ENCODE measurements at places on chromosomes 16 and 17.

- DNase-seq = no peak
These were observed 361.5 kb downstream of the SNX29 start for GRCh38 chr16:12337871-12338655.

- DNase-seq = no peak
These were observed 22.7 kb upstream of the CD300E start for GRCh38 chr17:74646231-74646630.

DNA sequence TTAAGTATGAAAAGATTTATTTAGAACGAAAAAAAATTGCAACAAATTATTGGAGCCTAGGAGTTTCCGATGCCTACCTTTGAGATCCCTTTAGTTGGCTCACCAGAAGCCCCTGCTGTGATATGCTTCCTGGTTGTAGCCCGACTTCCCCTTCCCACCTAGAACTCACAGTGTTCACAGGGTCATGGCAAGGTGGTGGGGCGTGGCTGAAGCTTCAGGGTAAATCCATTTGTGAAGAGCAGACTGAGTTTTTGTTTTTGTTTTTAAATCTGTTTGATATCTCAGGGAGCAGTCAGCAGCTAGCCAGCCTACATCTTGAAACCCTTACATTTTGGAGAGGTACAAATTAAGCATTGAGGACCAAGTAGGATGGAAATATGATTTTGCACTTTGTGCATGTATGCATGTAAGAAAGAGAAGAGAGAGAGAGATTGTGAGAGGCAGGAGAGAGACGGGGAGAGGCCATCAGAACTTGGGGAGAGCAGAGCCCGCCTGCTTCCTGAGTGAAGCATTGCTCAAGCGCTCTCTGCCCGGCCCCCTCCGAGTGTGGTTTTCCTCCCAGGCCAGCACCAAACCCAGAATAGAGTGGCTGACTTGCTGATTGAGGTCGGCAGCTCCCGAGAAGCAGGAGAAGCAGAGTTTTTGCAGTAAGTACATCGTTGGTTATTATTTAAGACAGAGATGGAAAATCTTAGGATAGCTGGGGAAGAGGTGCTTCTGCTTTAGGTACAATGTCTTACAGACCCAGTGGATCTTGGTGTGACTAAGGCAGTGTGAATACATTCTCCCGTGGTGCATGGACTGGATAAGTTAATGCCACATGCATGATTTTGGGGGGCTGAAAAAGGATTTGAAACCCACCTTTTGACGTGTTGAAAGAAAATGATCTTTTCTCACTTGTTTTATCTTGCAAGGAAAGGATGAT lies 64.2 kb downstream of the SPECC1 start:
- DNase-seq = no peak

- DNase-seq = no peak
These were observed 762 bp upstream of the CSF3 start for GRCh38 chr17:40014375-40014980.

DNA sequence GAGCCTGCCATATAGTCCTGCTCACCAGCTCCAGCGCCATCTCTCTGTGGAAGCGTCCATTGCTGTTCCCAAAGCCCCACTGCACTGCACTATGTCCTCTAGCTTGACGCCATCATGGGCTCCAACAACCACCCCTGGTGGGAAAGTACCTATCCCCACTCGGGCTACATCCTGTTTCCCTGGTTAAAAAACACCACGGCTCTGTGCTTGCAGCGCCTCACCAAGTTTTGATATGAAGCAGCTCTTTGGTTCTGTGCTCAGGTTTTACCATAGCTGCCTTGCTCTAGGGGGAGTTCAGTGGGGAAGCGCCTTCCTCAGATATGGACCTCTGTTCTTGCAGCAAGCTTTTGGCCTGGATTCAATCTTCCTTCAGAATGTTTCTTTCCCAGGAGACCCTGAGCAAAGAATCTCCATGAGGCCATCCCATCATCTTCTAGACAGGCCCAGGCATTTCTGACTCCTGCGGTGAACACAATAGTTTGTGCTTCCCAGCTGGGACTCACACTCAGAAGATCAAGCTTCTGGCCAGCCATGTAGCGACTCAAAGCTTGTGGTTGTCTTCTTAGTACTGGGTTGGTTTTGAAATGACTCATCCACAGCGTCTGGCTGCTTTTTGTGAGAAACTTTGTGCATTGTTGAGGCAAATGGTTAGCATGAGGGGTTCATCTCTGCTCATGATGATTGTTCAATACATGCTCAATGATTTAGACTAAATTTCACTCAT lies 39.5 kb downstream of the DYNLRB2 start:
- DNase-seq = peak; percentile 21

GRCh38 chr16:23917621-23918020 lies 81.8 kb downstream of the PRKCB start:
- no peak for DNase-seq

DNA sequence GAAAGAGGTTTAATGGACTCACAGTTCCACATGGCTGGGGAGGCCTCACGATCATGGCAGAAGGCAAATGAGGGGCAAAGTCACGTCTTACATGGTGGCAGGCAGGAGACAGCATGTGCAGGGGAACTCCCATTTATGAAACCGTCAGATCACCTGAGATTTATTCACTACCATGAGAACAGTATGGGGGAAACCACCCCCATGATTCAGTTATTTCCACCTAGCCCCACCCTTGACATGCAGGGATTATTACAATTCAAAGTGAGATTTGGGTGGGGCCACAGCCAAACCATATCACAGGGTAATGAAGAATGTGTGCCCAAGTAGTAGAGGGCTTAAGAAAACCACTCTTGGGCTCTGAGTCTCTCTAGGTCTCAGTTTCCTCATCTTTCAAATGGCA lies 85.1 kb downstream of the PRKCB start:
- no peak for DNase-seq

- no peak for DNase-seq
These were observed 8.6 kb upstream of the MYLK3 start for GRCh38 chr16:46756772-46757171.

- DNase-seq = no peak
These were observed 943 bp downstream of the CNTROB start for GRCh38 chr17:7932949-7933348.

GRCh38 chr17:39212195-39212810 lies 12.2 kb downstream of the RPL19 start:
- no peak for DNase-seq

GRCh38 chr17:6867849-6868248 lies 36.3 kb upstream of the TEKT1 start:
- no peak for DNase-seq

DNA sequence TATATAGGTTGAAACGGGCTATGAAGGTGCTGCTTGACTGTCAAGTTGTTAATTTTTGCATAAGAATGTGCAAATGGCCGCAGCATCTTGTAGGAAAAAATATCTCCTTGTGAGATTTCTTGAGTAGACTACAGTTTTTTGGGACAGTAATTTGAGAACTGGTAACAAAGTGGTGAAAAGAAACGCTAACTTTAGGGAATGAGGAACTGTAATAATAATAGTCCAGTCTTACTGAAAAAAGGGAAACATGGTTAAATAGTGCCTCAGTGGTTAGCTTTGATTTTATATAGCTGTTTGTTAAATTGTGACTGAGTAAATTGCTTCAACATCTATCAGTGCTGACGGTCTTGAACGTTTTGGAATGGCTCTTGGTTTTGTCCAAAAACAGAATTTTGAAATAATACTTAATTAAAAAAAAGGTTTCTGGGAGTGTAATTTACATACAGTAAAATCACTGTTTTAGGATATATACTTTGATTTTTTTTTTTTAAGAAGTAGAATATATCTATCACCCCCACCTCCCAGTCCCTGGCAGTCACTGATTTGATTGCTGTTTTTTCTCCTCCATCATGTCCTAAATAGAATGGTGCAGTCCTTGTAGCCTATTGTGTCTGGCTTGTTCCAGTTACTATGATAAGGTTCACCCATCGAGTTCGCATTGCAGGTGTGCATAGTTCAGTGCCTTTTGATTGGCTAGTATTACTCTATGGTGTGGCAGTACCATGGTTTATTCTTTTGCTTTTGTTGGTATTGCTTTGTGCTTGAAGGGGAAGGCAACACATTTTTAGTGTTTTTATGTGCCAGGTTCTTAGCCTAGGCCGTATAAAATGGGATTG lies 2.8 kb downstream of the HAPSTR1 start:
- DNase-seq = no peak

DNA sequence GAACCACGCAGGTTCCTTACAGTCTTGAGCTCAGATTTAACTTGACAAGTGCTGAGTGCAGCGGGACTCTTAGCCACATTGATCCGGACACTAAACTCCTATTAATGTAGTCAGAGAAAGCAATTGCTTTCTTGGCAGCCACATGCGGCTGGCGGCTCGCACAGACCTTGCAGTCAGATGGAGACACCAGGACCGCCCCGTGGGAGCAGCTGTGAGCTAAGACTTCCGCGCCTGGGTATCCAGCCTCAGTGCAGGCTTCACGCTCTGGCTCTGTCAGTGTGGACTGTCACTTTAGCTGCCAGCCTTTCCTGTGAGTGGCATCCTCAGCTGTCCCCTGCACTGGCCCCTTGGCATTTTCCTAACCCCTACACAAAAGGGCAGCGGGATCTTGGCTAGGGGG lies 80.9 kb upstream of the NLRP1 start:
- DNase-seq = no peak

DNA sequence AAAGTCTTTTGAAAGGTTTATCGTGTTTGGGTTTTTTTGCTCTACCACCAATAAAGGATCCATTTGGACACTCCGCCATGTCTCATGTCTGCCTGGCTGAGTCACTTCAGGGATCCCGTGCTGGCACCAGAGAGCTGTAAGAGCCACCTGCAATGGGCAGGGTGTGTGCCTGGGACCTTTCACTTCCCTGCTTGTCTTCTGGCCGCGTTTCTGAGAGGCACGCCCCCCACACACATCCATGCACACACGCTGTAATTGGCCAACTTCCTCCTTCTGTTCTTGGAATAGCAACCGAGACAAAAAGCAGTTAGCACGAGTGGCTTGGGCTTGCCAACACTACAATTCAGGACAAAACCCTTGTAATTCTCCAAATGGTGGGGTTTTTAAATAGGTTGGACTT lies 9.8 kb upstream of the SOST start:
- no peak for DNase-seq

- DNase-seq = no peak
These were observed 711.6 kb downstream of the CDH11 start for GRCh38 chr16:64410306-64410705.

DNA sequence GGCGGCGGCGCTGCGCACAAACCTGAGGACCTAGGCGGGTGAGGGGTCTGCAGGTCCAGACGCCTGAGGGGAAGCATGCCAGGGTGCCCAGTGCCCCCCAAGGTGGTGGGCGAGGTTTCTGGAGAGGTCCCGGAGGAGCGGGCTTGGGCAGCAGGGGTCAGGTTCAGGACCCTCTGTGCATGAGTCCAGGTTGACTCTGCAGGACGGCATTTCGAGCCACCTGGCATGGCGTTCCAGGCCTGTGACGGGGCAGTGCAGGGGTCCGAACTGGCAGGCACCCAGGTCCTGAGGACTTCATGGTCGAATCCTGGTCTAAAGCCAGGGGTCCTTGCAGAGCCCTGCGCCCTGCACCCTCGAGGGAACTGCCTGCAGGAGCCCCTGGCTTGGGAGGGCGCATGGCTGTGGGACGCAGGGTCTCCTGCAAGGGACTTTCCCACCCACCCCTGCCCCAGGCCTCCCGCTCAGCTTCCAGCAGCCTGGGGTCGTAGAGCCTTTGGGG lies 3.5 kb downstream of the SLC16A3 start:
- DNase-seq = no peak

GRCh38 chr17:44384281-44384822 lies 5.1 kb downstream of the ITGA2B start:
- DNase-seq = no peak

DNA sequence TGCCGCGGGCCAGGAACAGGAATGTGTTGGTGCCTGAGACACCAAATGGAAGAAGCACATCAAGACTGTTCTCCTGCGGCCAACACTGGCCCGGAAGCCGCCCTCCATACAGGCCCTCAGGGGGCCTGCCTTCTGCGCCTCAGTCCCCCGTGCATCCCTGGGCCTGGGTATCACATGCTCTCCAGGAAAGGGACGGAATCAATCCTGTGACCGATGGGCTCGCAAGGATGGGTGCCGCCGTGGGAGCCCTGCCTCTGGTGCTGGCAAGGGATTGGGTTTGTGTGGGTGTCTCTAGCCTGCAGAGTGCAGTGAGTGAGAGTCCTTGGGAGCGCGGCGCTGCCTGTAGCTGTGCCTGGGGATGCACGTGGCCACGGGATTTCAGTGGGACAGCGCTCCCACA lies 19.4 kb downstream of the CIBAR2 start:
- DNase-seq = no peak

DNA sequence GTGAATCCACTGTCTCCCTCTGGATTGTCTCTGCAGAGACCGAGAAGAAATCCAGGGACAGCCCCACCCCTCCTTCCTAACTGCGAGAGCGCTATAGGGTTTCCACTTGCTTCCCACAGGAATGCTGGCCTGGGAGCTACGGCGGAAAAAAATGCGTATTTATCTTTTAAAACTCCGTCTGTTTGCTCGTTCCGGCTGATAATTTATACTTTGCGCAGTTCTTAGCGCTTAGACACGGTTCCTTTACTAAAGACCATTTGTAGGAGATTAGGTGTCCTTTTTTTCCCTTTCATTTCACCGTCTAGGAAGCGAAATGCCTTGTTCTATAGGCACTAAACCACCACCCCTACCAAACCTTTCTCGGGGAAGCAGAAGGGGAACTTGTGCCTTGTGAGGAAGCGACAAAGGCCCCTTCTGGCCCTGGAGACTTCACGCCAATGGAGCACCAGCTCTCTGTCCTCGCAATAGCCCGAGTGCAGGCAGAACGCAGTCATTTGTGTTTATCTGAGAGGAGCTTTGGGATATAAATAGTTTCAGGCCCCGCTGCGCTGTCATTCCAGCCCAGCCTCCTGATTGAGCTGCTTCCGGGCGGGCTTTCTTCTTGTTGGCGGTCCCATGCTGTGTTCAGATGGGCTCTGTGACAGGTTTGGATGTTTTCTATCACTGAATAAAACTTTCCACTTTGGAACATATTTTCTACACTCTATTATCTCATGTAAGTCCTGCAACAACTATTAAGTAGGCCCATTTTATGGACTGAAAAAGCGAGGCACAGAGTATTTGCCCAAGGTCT lies 791 bp upstream of the SUPT4H1 start:
- no peak for DNase-seq

- DNase-seq = no peak
These were observed 21.7 kb downstream of the USP36 start for GRCh38 chr17:78818932-78819331.

- no peak for DNase-seq
These were observed 7.8 kb downstream of the TMEM98 start for GRCh38 chr17:32935726-32936125.

- no peak for DNase-seq
These were observed at the start of gene EPN3 for GRCh38 chr17:50532452-50533024. EPN3 (plus strand) TSS chr17:50532735; CDS start chr17:50536557, 3,822 bp downstream.

GRCh38 chr16:81324808-81325207 lies 10.0 kb downstream of the GAN start:
- DNase-seq = no peak
